ENCODE measurements at places on chromosomes 2 and 18. TPM values are rescaled to one million over a fixed set of nuclear protein-coding genes. Genes with fewer than 3 reads are reported as not detected.

DNA sequence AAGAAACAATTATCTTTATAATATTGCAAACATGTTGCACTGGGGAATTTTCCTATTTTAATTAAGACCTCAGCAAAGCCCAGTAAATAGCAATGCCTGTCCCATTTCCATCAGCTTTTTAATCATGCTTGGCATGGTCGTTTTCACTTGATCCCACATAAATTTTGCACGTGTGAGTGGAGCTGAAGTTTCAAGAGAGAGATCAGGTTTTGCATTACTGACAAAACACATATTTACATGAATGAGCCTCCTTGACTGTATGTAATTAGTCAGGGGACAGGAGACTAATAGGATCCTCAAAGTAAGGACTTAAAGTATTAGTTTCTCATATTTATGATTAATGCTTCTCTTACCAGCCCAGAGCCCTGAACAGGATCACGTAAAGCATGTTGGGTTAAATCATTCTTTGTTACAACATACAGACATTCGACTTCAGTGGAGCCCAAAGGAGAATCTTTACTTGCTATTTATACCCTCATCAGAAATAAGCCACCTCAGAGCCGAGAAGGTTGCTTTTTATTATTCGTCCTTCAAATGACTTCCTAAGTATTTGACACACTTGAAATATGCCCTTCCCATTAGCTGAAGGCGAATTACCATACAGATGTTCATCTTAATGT is 711.3 kb downstream of the GALR1 start:
- no peak for DNase-seq

DNA sequence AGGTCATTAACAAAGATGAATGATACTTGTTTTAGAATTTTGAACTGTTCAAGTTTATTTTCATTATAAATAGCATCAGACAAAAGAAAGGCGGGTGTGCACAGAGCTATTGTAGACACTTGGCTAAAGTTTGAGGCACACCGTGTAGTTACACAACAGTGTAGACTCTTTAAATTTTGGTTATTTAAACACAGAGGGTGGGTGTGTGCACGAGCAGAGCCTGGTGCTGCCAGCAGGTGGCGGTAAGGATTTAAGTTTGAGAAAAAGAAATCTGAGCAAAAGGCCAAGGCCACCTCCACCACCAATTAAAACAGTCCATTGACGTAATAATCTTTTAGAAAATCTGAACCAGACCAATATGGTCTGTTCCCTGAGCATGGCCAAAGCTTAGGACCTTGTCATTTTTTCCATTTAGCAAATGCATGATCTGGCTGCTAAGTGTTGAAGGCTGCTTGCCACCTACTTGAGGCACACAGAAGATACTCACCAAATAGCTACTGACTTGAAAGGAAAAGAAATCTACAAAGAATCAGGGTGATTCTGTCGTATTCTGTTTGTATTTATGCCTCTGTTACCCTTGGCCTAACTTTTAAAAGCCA is 14.3 kb downstream of the COPS7B start:
- DNase-seq = no peak

GRCh38 chr18:10530852-10531251 is 5.0 kb downstream of the NAPG start:
- DNase-seq = no peak

GRCh38 chr2:189954989-189955388 is 107.5 kb downstream of the MSTN start:
- DNase-seq = no peak

Gene ACVR1C
- total RNA-seq = 44.9 TPM

Gene VWA3B
- total RNA-seq = not detected

DNA sequence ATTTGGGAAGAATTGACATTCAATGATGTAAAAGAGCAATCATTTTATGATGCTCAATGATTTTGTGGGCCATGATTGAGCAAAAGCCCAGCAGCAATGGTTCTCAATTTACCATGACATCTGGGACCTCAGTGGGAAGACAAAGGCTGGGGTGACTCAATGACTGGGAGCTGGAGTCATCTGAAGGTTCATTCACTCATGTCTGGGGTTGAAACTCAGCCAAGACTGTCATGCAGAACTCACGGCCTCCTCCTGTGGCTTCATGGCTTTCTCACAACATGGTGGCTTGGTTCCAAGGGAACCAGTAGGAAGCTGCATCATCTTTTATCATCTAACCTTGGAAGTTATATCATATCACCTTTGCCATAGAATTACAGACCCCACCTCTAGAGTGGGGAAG is 45.1 kb upstream of the CD226 start:
- DNase-seq = no peak

DNA sequence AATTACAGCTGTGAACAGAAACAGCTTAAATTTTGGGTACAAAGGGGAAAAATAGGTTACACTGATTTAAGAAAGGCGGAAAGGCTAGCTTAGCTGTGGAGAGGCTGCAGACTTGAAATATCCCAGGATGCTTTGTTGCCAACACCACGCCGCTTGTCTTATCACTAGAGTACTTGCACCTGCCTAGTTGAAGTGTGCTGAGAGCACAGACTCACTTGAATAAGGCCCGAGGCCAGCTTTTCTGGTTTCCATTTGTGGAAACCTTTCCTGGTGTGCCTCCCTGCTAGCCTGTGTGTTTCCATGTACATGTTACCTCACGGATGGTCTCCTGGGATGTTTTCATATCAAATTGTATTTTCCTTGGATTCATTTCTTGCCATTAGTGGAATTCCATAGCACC is 3.2 kb downstream of the CABLES1 start:
- DNase-seq = no peak

- DNase-seq = no peak
These were observed 31.6 kb downstream of the NDUFS1 start for GRCh38 chr2:206127656-206128055.

GRCh38 chr2:68738906-68739594 is 4.4 kb downstream of the ARHGAP25 start:
- no peak for DNase-seq

Gene RFX8
- total RNA-seq = 0.16 TPM

Gene PPP1R7
- 48.9 TPM for total RNA-seq

Gene STPG4
- not detected for total RNA-seq

GRCh38 chr2:96898135-96898505 is 28.2 kb upstream of the SEMA4C start:
- no peak for DNase-seq

GRCh38 chr2:197877038-197877437 is 72.6 kb downstream of the PLCL1 start:
- no peak for DNase-seq

GRCh38 chr2:174788291-174788929 is 24.1 kb upstream of the CHRNA1 start:
- DNase-seq = no peak

DNA sequence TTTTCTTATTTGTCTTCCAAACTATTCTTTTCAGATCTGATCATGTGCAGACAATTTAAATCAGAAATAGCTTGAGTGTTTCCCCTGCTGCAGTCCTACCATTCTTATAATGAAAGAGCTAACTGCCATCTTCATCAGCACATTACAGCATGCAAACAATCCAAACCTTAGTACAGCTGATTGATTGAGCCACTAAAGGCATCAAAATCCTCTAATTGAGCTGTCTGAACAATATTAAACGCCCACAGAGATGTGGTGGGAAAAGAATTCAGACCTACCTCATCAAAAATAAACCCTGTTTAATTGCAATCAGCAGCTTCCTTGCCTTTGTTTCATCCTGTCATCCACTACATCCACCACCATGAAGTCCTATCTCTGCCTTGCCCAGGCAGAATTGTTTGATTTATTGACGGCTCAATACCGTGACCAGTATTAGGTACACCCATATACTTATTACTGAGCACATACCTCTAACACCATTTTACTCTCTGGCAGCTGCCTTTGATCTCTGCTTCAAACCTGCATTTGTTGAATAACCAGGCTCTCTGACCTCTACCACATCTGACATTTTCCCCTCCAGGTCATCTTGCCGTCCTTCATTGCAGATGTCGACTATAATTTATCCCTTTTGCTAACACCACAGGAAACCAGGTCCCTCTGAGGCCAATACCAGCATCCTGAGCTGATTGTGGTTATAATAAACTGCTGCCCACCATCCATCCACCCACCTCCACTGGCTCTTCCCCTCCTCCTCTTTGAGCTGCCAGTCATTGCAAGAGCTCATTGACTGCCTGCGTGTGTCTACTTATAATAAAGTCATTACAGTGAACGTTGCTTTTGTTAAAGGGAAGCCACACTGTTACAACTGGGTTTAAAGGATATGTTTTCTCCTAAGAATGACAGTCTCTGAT is 78.5 kb downstream of the RBM43 start:
- DNase-seq = no peak

Gene CHST9
- total RNA-seq = not detected

Gene ANKRD30BL
- total RNA-seq = not detected

Gene AQP12B
- total RNA-seq = not detected

Gene LNPK
- 57.0 TPM for total RNA-seq

GRCh38 chr2:144012304-144012703 is 507.6 kb downstream of the ZEB2 start:
- DNase-seq = no peak
